ENCODE measurements at places on chromosomes 1 and 21.

DNA sequence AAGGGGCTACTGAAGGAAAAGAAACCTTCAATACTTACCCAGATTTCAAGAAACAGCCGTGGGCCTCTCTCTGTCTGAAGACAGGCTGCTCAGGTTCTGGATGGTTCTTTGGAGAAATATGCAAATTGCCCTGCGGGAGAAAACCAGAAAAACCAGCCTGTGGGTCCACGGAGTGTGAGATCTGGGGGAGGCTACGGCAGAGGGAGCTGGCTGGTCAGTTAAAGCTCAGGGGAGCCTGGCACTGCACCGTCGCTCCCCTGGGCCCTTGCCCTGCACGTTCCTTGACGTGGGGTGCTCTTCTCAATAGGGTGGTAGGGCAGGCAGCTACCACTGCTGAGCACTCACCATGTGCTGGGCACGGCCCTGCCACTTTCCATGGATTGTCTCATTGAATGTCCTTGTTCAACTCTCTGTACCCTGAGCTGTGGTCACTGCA lies 12.7 kb downstream of the TMCO4 start:
- no peak for DNase-seq

GRCh38 chr1:183942933-183943693 lies 94.4 kb downstream of the COLGALT2 start:
- DNase-seq = no peak

DNA sequence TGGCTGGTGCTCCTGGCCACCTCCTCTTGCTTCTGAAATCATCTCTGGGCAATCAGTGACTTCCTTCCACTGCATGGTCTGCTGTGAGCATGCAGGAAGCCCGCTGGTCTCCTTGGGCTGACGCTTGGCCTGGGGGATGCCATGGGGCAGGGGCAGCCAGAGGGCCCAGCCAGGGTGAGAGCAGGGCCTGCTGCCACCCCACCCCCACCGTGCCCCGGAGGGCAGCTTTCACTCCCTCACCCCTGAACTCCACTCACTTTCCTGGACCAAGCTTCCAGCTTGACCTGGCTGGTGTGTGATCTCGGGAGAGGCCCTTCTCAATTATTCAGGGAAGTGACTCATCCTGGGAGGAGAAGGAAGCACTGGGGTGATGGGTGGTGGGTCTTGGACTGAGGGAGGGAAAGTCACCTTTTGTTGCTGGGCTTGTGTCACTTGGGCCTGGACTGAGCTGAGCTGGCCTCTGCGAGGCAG lies 270.2 kb upstream of the CSF3R start:
- DNase-seq = no peak

DNA sequence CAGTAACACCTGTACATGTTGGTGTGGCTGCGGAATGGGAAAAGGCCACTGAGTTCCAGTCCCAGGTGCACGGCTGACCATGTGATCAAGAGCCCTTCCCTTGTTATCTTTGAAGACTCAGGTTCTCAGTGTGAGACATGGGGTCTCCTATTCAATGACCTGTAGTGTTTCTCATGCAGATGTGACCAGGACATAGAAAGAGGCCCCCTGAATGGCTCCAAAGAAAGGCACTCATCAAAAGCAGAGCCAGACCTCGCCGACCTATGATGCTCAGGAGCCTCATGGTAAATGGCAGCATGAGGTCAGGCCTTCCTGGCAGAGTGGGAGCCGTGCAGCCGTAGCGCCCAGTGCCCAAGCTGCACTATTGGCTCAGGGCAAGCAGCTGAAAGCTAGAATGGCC lies 42.3 kb upstream of the HAO2 start:
- no peak for DNase-seq

GRCh38 chr1:58318157-58319005 lies 228.1 kb downstream of the OMA1 start:
- DNase-seq = no peak

DNA sequence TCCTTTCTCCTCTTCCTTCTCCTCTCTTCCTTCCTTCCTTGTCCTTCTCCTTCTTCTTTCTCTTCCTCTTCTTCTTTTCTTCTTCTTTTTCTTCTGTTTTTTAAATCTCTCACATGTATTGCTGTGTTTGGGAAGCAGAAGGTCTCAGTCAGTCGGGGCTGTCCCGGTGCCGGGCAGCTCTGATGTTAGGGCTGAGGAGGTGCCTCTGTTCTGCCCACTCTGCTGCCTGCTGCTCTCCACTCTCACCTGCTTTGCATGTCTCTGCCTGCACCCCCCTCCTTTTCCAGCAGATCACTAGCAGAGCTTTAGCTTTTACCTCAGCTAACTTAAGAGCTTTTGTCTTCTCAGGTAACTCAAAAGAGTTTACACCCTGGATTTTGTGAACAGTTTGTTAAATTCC lies 276.6 kb downstream of the CHRM3 start:
- DNase-seq = no peak

DNA sequence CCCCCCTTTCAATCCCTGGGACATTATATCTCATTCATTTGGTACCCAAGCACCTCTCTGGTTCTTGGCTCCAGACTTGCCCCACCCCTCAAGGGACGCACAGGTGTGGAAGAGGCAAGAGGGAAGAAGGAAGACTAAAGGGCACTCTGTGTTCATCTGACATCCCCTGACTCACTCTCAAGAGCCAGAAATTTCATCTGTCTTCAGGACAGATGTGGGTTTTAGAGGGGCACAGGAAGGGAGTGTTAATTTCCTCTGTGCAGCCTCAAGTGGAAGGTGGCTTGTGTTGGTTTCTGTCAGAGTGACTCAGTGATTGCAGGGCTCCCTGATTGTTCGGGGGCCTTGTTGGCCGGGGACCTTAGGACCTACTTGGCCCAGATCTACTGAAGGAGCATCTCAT lies 2.4 kb downstream of the C2CD4D start:
- no peak for DNase-seq

DNA sequence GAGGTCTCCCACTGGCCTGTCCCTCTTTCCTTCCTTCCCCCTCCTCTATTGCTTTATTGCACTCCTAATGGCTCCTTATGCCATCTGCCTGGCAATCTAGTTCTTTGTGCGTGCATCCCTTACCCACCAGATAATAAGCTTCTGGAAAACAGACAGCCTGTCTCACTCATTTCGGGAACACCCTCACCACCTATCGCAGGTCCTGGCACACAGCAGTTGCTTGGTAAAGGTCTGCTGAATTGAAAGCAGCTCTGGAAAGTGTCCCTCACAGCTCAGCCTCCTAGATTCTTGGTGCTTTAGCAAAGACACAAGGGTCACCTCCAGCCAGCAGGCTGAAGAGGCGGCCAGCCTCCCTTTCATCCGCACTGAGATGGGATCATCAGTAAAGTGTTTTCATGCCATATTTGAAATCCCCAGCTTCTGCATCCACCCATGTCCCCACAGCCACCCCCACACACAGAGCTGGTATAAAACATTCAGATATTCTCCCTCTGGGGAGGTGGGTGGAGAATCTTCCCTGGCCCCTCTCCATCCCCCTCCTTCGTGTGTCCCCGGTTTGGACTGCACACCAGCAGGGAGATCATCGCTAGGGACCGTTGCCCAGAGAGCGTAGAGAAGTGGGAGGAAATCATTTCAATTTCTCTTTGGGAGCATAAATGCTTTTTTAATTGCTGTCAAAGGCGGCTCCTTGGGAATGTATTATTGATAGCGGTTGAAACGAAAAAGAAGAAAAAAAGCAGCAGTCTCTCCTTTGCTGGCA lies 29.1 kb upstream of the ATP2B4 start:
- no peak for DNase-seq

DNA sequence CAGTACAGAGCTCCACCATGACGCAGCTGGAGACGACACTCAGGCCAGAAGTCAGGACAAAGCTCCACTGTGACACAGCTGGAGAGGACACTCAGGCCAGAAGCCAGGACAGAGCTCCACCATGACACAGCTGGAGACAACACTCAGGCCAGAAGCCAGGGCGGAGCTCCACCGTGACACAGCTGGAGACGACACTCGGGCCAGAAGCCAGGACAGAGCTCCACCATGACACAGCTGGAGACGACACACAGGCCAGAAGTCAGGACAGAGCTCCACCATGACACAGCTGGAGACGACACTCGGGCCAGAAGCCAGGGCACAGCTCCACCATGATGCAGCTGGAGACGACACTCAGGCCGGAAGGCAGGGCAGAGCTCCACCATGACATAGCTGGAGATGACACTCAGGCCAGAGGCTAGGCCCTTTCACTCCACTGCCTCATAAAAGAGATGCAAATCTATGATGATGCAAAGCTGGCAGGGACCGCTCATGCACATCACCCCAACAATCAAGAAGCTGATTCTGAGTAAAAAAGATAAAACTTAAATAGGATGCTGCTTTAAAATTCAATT lies 13.6 kb upstream of the OR2B11 start:
- DNase-seq = no peak

GRCh38 chr1:37391211-37392011 lies 83.0 kb upstream of the ZC3H12A start:
- peak; percentile 62 for DNase-seq

- DNase-seq = no peak
Observed at GRCh38 chr1:10514490-10515235, 39.9 kb downstream of the PEX14 start.

GRCh38 chr1:153773096-153773921 lies 1.9 kb upstream of the SLC27A3 start:
- DNase-seq = peak; percentile 85

- no peak for DNase-seq
Observed at GRCh38 chr1:231279081-231279480, 38.1 kb downstream of the GNPAT start.

DNA sequence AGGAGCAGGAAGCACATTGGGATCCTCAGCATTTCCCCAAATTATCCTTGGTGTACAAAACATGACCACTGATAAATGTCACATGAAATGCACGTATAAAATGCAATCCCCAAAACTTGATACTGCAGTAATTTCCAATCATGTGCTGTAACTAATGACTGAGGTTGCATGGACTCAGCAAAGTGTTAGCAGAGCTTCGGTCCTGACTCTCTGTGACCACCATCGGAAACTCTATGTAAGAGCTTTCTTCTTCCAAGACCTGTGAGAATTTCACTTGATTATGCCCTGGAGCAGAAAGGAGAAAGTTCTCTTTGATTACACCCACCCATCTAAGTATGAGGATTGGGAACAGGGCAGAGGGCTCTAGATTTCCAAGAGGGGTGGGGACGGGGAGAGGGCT lies 908 bp downstream of the CD53 start:
- no peak for DNase-seq

- no peak for DNase-seq
Observed at GRCh38 chr1:6248161-6248776, 4.3 kb downstream of the HES3 start.

GRCh38 chr1:87586501-87586900 lies 257.8 kb downstream of the LMO4 start:
- DNase-seq = no peak

DNA sequence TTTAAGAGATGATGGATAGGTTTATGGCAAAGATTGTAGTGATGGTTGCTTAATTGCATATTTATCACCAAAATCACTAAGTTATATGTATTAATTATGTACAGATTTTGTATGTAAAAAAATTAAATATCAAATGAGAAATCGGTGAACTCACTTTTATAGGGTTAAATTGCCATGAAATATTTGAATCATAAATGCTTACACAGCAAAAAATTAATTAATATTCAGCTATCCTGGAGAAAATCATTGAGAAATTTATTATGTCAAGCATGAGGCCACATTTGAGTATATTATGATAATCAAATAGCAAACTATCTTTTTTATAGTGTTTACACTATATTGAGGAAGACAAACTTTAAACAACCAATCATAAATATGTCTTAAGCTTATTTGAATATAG lies 239.4 kb upstream of the BRINP3 start:
- DNase-seq = no peak

DNA sequence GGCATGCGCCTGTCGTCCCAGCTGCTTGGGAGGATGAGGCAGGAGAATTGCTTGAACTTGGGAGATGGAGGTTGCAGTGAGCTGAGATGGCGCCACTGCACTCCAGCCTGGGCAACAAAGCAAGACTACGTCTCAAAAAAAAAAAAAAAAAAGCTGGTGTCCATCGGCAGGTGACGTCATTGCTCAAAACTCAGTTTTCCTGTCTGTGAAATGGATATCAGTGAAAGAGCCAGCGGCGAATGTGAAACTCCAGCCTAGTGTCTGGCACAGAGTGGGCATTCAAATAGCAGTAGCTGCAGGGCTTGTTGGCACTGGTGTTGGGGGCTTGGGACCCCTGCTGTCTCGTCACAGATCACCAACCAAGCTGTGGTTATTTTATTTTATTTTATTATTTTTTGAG lies 75.8 kb downstream of the NKAIN1 start:
- no peak for DNase-seq

DNA sequence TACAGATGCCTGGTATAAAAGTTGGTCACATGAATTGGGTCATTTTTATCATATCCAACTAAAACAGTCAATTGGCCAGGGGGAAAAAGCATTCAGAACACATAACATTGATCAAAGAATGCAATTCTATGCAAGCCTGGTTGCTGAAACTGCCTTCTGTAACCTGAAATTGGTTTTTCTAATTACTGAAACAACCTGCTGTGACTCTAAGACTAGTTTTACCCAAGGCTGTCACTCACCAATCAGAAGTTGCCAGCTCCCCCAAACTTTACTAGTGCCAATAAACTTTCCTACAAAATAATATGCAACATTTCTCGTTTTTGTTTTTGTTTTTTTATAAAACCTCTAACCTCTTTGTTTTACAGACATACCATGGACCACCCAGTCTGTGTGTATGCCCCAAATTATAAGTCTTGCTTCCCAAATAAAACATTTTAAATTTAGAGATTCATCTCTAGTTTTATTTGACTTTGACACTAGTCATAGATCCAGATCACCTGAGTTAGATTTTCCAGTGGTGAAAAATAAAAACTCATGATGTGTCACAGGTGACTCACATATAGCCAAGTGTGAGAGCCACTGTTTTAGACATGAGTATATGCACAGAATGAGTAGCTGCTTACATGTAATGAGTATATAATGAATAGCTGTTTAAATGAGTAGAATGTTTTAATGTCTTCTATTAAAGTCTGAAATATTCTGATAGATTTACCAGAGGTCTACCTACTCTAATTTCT lies 64.2 kb upstream of the CR2 start:
- DNase-seq = no peak

DNA sequence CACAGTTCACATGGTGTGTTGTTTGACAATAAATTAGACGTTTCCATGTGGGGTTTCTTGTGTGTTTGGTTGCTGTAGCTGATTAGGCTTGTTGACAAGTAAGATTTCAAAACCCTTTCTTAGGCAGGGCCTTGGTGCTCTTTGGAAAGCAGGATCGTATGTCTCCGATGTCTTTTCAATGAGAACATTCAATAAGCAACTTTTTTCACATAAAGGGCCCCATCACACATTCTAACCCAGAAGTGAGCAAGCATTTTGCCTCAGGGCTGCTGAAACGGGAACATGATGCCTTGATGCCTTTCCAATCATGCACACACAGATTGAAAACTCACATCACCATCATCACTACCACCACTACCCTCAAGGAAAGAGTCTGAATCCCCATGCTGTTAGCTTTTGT lies 33.1 kb downstream of the LPAR3 start:
- DNase-seq = no peak

- no peak for DNase-seq
Observed at GRCh38 chr21:45856442-45856841, 125.1 kb upstream of the COL6A1 start.

DNA sequence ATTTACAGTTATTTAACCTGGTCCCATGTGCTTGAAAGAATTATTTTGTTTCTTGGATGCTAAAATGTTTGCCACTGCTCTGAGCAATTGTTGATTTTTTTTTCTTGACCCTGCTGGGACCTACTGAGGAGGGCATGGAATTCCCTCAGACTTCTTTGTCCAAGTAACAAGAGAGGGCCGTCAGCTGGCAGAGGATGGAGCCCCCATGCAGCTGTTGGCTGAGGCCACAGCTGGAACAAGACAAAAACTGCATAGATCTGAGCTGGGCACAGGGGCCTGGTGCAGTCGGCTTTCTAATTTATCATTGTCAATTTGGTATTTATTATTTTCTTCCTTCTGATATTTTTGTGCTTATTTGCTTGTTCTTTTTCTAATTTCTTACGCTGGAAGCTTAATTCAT lies 39.6 kb upstream of the ABCG1 start:
- no peak for DNase-seq

All from lower leg skin (tissue), 4 donors.